ENCODE measurements at places on chromosomes 2 and 18. TPM values are rescaled to one million over a fixed set of nuclear protein-coding genes. Genes with fewer than 3 reads are reported as not detected.

The PAIP2B gene
- 0.63 TPM for total RNA-seq

The MPHOSPH10 gene
- total RNA-seq = 12.8 TPM

The RNF103 gene
- 12.6 TPM for total RNA-seq

The SPDYA gene
- 1.3 TPM for total RNA-seq

The NAB1 gene
- 49.8 TPM for total RNA-seq

The RAD51AP2 gene
- total RNA-seq = not detected

The MTCL1 gene
- 32.9 TPM for total RNA-seq

The LYPD6 gene
- not detected for total RNA-seq

The ZNF804A gene
- total RNA-seq = 4.7 TPM

The KCNG3 gene
- not detected for total RNA-seq

The GRP gene
- not detected for total RNA-seq

The RGPD3 gene
- under 0.01 TPM for total RNA-seq

The TTC39C gene
- total RNA-seq = 28.2 TPM

The GCKR gene
- not detected for total RNA-seq

The CDCA7 gene
- total RNA-seq = 2.3 TPM

The AKAIN1 gene
- not detected for total RNA-seq

The MAP2 gene
- total RNA-seq = 0.60 TPM

The ASIC4 gene
- total RNA-seq = 0.16 TPM

The DPP10 gene
- total RNA-seq = not detected

The FOXD4L1 gene
- under 0.01 TPM for total RNA-seq

The BBS5 gene
- 5.7 TPM for total RNA-seq

The FN1 gene
- total RNA-seq = 2,780 TPM

The BOD1L2 gene
- total RNA-seq = not detected

The RGPD4 gene
- not detected for total RNA-seq

The MAB21L4 gene
- total RNA-seq = not detected
